ENCODE measurements at places on chromosomes 6 and 20.

DNA sequence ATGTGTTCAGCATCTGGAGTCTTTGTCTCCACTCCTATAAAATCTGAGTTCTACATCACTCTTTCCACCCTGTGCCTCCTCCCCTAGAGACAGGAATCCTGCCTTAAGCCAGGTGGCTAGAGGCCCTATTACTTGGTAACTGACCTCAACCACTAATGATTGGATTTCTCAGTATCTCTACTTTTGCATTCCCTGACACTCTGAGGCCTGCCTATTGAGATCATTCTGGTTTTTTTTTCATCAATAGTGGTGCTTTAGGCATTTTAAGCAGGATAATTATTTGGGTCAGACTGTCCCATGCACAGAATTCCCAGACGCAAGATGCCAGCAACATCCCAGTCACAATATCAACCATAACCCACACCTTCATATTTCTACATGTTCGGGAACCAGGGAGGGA, 3.9 kb upstream of the GCM1 start:
- DNase-seq: no peak

DNA sequence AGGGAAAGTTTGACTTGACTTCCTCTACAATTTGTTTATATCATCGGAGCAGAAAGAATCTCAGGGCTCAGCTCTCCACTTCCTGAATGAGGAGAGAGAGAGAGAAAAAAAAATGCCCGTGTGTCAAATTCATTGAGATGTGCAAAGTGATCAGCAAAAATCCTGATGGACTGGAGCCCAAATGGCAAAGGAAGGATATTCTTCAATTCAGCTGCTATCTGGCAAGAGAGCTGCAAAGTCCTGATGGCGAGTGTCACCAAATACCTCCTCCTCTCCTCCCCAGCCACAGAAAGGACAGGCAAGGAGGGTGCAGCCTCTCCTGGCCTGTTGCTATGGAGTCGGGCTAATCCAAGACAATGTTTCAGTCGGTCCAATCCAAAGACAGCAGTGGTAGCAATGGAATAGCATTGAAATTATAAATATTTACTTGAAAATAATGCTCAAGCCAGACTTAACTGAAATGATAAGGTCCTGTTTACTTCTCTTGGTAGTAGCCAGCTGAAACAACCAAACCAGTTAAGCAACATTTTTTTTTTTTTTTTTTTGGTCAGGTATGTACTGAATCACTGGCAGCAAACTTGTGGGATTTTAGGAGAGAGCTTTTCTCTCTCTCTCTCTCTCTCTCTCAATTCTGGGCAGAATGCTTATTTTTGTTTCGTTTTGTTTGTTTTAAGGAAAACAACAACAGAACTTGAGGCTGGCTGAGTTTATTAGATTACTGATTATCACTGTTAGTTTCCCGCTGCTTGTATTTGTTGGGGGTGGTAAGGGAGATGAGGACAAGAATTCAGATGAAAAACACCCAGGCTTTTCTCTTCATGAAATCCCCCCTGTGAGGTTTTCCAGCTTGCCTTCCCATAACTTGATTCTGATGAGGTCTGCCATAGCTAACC, 204.2 kb downstream of the BCAS1 start:
- DNase-seq: no peak

- no peak for DNase-seq
Observed at GRCh38 chr6:161163466-161164181, 110.2 kb downstream of the AGPAT4 start.

- no peak for DNase-seq
Observed at GRCh38 chr6:136654086-136654485, 103.9 kb upstream of the MAP7 start.

DNA sequence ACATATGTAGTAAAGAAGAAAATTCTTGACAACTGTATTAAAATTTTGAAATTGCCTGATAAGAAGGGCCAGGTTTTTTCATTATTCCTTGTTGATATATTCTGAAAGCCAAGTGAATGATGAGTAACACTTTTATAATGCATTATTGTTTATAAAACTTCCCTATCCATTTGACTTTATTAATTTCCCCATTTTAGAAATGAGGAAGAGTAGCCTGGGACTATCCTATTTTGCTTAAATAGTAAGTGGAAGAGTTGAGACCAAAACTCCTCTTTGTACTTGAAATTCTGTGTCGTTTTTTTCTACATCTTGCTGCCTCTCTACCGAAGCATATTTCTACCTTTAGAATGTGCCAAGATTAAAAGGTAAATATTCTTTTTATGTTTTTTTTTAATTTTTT, 39.7 kb downstream of the TRMT11 start:
- no peak for DNase-seq

- DNase-seq: no peak
Observed at GRCh38 chr6:48099713-48100587, 11.0 kb downstream of the PTCHD4 start.

DNA sequence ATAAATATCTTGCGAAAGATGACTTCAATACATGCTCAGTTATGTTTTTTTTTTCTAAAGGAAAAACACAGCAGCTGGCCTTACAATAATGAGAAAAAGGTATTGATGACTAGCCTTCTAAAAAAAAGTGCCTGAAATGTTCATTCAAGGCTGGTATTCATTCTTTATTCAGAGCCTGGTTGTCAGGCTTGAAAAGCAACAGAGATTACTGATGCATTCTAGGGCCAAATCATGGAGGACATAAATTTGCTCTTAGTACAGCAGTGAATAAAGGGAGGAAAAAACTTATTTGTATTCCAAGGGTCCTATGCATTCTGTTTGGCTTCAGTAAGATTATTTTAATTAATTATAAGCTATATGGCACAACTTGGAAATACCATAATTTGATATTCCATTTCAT, 83.5 kb downstream of the WASF1 start:
- DNase-seq: no peak

DNA sequence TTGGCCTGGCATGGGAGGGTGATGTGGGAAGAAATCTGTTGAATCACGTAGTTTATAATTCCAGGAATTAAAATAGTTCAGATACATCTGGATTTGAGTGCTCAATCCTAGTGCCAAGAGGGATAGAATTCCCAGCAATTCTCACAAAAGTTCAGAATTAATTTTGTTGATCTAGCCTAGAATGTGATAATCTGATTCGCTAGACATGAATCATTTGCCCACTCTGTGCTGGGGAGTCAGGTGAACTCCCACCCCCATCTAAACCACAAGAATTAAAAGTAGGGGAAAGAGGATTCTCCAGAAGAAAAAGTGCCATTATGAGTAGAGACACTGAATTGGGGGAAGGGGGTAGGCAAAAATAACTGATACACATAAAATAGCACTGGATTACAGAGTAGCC, 85.0 kb downstream of the LIN28B start:
- DNase-seq: no peak

GRCh38 chr6:43325876-43326275, 17.2 kb upstream of the CRIP3 start:
- DNase-seq: no peak

DNA sequence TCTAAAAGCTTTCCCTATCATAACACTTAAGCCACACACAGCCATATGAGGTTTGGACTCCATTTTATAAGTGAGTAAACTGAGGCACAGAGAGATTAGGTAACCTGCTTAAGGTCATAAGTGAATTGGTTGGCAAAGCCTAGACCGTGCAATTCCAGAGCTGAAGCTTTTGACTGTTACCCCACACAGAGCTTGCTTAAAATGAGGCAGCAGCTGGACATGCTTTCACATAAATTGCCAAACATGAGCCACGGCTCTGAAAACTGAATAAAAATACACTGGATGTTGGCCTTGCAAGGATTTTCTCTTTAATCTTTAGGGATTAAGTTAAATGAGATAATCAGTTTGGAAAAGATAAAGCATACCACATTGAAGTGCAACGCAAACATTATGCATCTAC, 2.5 kb downstream of the RIPOR2 start:
- no peak for DNase-seq

- no peak for DNase-seq
Observed at GRCh38 chr6:89387516-89388201, 24.4 kb downstream of the RRAGD start.

Measured in activated CD8-positive, alpha-beta memory T cell treated with anti-CD3 and anti-CD28 coated beads for 1 hour (primary cell).